Natural killer cell (primary cell): ENCODE measurements at places on chromosomes 2 and 18. TPM values are rescaled to one million over a fixed set of nuclear protein-coding genes. Genes with fewer than 3 reads are reported as not detected.

DNA sequence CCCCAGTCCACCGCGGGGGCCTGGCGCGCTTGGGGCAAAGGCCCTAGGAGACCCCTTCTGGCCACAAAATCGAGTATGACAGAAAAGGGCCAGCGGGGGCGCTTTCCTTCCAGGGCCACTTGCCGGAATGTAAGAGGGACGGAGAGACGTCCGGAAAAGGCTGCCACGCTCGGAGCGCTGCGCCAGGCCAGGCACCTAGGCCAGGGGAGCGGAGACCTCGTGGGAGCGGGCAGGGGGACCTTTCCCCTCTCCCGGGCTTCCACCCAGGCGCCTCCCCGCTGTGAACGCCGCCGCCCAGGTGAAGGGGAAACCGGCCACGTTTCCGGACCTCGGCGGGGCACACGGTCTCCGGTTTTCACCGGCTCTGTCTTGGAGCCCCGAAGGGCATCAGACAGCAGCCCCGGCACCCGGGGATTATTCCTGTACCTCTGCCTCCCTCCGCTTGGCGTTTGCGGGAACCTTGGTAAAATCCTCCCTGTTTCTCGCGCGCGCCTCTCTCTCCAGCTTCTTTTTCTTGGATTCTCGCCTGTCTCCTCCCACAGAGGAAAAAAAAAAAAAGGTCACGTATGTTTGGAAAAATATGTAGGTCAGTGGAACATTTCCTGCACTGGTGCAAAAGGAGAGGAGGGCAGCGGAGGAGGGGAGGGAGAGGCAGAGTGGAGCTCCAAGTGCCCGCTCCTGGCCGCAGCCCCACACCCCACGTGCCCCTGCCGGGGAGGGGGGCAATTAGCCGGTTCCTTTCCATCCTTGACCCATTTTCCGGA, 1.2 kb upstream of the NPAS2 start:
- DNase-seq: no peak

DNA sequence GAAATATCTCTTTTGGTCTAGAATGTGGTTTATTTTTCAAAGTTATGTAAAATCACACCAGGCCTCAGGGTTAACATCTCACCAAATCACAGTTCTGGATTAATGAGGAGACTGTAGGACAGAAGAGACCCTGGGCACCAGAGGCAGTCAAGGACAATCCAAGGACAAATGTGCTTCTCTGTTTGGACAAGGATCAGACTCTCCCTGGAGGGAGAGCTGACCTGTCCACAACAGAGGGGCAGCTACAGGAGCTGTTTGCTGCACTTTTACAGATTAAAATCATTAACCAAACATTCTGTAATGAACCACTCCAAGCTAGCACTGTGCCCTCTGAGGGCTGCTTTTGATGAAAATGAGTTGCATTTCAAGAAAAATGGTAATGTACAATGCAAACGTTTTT, 690.6 kb upstream of the SLC8A1 start:
- DNase-seq: no peak

GRCh38 chr18:3595369-3596273, 145.6 kb downstream of the TGIF1 start:
- peak; percentile 35 for DNase-seq

GRCh38 chr2:163610817-163611556, 124.8 kb downstream of the FIGN start:
- DNase-seq: no peak

DNA sequence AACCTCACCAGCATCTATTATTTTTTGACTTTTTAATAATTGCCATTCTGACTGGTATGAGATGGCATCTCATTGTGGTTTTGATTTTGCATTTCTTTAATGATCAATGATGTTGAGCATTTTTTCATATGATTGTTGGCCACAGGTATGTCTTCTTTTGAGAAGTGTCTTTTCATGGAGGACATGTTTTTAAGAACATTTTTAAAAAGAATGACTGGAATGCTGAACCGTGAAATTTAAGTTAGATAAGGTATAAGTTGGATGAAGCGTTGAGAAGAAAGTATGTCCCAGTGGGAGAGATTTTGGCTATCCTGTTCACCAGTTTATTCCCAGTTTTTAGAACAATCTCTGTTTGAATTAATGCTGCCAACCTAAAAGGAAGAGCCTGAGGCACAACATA, 365.9 kb downstream of the CELF4 start:
- no peak for DNase-seq

The ARHGAP25 gene
- 155 TPM for total RNA-seq

GRCh38 chr18:48492880-48493279, 46.0 kb upstream of the CTIF start:
- no peak for DNase-seq

The ANKRD62 gene
- not detected for total RNA-seq

DNA sequence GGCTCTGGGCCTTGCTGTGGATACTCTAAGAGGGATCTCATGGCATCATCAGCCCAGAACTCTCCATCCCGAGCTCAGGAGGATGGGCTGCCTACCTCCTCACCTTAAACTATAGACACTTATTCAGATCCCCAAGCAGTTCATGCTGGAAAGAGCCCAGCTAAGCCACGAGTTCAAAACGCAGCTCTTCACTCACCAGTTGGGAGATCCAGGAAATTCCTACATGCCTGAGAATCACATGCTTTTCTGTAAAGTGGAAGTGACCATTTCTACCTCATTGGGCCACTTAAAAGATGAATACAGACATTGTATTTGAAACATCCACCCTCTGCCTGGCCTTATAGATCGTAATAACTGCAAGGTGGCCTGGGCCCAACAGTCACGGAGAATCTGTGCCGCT, 6.6 kb downstream of the ATOH8 start:
- DNase-seq: no peak

DNA sequence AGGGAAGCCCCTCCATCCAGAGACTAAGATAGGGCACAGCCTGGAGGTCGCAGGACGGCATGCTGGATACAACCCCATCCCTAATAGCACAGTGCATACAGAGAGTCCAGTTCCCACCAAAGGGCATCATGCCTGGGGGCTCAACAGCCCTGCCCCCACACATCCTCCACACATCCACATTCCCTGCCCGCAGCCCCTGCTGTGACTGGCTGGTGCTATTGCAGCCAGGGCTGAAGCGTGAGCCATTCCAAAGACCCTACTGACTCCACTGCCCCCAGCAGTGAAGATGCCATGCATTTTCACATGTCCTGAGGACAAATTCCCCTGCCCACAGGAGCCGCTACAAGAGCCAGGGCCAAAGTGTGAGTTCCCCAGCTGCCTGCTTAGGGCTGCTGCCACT, 641.6 kb downstream of the METTL4 start:
- no peak for DNase-seq

GRCh38 chr2:158138255-158138654, 36.6 kb downstream of the UPP2 start:
- DNase-seq: no peak

DNA sequence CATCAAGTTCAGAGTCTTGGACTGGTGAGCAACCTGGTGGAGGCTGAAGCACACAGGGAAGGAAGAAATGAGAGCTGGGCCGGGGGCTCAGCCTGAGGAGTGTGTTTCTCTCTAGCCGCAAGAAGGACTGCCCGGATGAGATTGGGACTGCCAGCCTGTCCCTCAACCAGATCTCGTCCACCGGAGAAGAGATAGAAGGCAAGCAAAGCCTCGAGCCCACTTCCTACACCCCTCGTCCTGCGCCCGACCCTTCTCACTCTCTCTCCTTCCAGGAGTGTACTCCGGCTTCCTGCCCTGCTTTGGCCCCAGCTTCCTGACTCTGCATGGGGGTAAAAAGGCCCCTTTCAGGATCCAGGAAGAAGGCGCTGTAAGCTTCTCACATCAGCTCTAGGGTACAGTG, 26.2 kb downstream of the FER1L5 start:
- no peak for DNase-seq

GRCh38 chr18:79476031-79476917, 80.5 kb downstream of the NFATC1 start:
- DNase-seq: no peak

DNA sequence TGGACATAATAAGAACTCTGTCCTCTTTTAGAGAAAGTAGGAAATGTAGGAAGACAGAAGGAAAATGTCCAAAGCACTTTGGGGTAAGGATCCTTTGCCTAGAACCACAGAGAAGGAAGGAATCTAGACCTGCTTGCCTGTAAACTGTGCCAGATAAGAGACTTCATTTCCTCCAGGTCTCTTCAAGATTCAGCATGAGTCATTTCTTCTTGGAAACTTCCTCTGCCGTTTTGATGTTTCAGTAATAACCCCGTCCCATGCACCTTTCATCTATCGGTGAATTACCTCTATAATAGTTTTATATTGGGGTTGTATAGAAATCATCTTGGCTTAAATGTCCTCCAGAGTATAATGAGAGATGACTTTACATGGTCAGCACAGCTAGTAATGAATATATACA, 63.2 kb upstream of the LRATD1 start:
- no peak for DNase-seq

DNA sequence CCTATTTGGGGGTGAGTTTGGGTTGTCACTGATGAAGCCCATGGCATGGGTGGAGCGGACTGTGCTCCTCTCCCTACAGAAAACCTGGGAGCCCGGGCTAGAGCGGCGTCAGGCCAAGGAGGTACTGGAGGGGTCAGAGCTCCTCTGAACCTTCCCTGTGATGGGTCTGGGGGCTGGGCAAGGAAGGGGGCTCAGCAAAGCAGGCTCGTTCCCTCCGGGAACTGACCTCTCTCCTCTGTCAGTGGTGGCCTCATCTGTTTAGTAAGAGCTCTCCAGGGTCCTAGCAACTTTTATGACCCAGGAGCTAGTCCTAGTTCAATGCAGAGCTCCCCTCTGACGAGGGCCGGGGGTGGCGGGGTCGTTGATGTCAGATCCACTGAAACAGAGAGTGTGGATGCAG, 62.4 kb upstream of the OTOF start:
- no peak for DNase-seq

The RFTN2 gene
- not detected for total RNA-seq

The BMP10 gene
- not detected for total RNA-seq

DNA sequence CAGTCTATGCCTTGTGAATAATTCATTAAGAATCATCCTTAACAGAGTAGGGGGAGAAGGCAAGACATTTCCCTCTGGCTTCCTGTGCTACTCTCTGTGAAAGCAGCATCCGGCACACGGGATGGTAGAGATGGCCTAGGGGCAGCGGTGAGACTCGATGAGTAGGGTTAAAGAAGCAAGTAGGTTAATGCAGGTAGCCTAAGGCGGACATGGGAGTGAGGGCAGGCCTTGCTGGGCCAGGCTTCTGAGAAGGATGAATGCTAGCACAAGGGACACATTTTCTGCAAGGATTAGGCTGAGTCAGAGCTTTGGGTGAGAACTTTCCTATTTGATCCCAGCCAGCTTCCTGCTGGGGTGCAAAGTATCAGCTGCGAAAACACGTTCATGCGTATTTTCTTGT, 80.8 kb downstream of the NXPH2 start:
- DNase-seq: no peak

GRCh38 chr2:241357531-241357930, 1.4 kb downstream of the FARP2 start:
- DNase-seq: no peak

The FAHD2A gene
- 21.6 TPM for total RNA-seq

The RNF125 gene
- 105 TPM for total RNA-seq

DNA sequence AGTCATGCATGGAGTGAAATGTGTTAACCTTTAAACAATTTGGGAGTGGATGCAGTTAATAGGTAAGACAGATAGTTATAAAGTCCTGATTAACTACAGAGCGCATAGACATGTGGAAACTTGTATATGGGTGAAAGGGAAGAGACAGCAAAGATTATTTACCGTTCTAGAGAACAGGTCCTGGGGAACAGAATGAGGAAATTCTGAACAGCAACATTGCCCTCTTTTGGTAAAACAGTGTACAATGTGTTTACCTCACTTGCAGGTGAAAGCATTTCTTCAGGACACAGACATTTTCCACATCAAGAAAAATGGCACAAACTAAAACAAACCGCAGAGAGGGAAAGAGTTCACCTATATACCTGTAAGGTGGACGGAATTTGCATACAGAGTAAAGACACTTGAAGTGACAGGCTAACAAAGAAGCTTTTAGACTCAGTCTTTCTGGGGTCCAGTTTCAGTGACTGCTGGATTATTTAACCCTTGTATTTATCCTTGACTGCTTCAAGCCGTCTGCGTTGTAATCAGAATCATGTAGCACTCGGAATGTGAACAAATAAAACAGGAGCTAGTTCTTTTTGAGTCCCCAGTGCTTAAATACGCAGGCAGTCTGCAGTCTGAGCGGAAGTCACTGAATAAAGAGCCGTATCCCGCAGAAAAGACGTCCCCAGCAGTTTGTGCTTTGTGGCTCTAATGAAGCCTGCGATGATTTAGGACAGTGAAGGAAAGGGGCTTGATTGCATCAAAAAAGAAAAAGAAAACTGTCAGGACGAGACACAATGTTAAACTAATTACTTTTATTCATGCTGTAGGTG, 364.8 kb upstream of the GALNT5 start:
- DNase-seq: no peak

- no peak for DNase-seq
Measured at GRCh38 chr2:177138823-177139222, 73.8 kb upstream of the HNRNPA3 start.

The SCN1A gene
- not detected for total RNA-seq

The SIX3 gene
- total RNA-seq: not detected

DNA sequence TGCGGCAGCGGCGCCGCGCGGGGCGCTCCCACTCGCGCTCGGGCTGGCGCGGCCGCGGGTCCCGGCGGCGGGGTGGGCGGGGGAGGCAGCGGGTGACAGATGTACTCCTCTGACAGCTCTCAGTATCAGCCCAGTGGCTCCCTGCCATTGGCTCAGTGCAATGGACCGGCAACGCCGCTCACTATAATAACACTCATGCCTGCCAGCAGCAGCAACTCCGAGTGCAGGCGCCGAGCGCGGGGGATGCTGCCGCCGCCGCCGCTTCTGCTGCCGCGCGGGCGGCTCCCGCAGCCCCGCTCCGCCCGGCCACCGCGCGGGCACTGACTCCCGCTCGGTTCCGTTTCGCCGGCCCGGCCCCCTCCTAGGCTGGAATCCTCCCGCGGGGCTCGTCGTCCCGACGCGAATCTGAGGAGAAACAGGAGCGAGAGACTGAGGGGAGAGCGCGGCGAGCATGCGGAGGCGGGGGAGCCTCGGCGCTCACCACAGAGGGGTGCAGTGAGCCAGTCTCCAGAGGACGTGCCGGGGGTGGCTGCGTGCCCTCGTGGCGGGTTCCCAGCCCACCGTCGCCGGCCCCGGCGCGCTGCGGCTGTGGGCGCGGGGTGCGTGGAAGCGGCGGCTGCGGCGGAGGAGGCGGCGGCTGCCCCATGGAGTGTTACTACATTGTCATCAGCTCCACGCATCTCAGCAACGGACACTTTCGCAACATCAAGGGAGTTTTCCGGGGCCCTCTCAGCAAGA, at the start of gene ZNF804A:
ZNF804A (plus strand) TSS at position 214 of the 738 bp plus-strand sequence; CDS start at position 645, 431 bp downstream.
- peak; percentile 6 for DNase-seq

The ALPP gene
- total RNA-seq: 0.30 TPM

The POTEI gene
- total RNA-seq: not detected
